ENCODE measurements at places on chromosomes 1 and 21.

- DNase-seq = no peak
Observed at GRCh38 chr1:156904187-156904959, 10.9 kb downstream of the PEAR1 start.

GRCh38 chr1:33742663-33743062 is 121.2 kb upstream of the HMGB4 start:
- DNase-seq = no peak

DNA sequence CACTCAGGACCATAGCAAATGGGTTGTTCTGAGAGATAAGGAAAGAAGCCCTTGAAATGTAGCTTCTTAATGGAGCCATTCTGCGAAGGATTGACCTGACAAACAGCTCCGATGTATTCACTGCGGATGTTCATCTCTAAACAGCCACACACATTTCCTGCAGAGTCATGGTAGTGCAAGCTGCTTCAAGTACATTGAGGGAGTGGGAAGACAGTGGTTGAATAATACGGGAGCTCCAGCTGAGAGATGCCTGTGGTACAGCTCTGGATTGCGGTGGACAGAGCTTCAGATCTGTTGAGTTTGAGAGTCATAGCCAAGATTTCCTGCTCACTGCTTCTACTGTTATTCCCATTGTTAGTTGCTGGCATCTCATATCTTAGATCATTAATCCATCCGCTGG is 86.6 kb downstream of the ZBTB18 start:
- DNase-seq = peak; percentile 25

DNA sequence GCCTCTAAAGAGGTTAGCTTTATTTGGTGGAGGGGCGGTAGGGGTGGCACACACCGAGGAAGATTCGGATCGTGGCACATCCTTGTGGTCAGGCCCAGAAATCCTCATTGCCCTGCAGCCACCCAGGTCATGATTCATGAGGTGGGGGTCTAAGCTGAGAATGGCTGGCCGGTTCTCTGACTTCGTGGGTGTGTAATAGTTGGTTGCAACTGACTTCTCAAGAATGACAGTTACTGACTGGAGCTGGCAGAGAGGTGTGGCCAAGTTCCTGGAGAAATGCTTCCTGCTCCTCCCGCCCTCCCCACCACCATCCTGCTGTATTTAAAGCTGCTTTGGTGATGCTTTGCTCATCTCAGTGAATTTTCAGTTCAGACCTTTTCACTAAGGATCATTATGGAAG is 198.6 kb downstream of the KIF26B start:
- DNase-seq = no peak

- DNase-seq = no peak
Observed at GRCh38 chr1:119686661-119687060, 25.1 kb upstream of the PHGDH start.

DNA sequence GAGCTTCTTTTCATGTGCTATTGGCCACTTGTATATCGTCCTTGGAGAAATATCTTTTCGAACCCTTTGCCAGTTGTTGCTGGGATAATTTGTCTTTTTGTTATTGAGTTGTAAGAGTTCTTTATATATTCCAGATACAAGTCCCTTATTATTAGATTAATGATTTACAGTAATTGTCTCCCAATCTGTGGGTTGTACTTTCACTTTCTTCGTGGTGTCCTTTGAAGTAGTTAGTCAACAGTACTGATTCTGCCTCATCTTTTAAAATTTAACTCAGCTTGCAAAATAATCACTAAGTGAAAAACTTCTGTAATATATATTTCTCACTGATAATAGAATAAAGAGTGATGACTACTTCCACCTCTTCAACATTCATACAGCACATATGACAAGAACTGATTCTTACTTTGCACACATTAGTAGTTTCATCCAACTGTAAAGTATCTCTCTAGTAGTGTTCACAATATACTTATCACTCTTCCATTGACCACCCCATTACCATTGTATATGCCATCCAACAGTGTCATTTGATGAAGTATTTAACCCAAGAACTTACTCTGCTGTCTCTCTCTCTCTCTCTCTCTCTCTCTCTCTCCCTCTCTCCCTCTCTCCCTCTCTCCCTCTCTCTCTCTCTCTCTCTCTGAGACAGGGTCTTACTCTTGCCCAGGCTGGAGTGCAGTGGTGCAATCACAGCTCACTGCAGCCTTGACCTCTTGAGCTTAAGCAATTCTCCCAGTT is 104.2 kb upstream of the DMRTA2 start:
- DNase-seq = peak; percentile 1

GRCh38 chr1:179034720-179035119 is 9.0 kb downstream of the FAM20B start:
- DNase-seq = peak; percentile 90

DNA sequence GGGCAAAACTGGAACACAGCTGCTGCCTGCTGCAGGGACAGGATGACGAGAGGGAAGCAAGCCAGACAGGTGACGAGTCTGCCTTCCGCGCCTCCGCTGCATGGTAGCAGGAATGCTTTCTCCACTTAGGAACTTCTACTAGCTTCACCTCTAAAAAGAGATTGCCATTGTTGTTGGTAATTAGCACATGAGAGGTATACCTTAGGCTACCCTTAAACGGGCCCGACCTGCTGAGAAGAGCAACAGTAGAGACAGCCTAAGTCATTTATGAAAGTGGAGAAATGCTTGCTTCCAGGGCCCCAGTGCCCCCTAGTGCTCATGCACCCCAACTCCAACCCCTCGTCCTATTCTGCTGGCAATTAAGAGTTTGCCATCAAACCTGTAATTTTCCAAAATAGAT is 96.9 kb upstream of the AKT3 start:
- peak; percentile 50 for DNase-seq

- no peak for DNase-seq
Observed at GRCh38 chr1:19844731-19845495, 29.8 kb upstream of the RNF186 start.

DNA sequence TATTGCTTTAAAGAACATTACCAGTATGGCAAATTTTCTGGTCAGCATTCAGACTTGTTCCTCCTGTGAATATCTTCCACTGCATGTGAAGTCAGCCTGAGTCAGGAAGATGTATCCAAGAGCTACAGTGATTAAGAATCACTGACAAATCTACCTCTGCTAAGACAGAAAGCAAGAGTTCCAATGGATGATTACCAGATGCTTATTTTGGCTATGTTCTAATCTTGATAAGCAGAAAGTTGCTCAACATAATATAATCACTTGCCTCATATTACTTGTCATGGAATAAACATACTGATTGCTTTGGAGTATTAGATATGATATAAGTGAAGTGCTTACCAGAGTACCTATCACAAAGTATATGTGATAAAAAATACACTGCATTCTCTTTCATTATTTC is 738.1 kb downstream of the ADGRL2 start:
- peak; percentile 75 for DNase-seq

- DNase-seq = no peak
Observed at GRCh38 chr21:31195334-31196015, 148.6 kb downstream of the TIAM1 start.

DNA sequence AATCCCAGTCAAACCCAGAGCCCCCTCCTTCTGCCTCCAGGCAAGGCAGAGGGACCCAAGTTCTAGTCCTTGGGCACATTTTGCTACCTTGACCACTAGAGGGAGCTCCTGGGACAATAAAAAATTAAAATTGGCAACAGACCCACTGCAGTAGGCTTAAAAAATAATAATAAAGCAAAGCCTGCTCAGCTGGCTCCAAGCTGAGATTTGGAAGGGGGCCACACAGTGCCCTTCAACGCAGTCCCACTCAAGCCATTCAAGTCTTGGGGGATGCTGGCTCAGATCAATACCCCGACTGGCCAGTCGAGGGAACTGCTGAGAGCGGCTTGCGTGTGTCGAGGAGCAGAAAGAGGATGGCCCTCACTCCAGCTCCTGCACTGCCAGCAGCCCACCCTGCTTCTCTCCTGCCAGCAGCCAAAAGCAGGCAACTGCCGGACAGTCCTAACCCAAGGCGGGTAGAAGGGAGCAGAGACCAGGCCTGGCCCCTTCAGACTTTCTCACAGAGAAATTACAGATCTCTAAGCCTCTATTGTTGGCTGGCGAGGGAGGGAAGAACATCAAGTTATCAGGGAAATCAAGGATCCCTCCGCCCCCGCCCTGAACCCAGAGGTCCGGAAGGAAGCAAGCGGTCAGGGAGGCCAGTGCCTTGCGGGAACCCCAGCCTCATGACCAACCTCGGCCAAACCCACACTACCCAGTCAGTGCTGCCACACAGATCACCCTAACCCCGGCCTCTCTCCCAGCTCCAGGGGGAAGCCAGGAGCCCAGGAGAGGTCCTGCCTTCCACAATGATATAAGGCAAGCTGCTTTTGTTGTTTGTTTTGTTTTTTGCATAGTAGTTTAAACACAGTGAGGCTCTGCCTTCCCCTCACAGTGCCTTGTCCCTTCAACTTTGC is 4.9 kb upstream of the ALDH4A1 start:
- peak; percentile 48 for DNase-seq

GRCh38 chr1:153357076-153357852 is 390 bp upstream of the S100A9 start:
- DNase-seq = no peak

DNA sequence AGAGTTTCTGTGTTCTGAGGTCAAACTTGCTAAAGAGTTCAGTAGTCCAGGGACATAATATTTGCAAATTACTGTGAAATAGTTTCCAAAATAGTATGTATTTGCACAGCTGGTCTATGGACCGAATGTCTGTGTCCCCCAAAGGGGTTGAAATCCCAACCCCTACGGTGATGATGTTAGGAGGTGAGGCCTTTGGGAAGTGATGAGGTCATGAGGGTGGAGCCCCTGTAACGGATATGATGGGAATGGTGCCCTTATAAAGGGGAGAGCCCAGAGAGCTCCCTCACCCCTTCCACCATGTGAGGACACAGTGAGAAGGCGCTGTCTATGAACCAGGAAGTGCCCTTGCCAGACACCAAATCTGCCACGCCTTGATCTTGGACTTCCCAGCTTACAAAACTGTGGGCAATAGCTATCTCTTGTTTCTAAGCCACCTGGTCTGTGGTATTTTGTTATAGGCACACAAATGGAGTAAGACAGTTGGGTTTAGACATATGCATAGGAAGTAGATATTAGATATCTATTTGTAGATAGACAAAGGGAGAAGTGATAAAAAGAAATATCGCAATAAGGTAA is 21.7 kb downstream of the RNF187 start:
- DNase-seq = no peak

DNA sequence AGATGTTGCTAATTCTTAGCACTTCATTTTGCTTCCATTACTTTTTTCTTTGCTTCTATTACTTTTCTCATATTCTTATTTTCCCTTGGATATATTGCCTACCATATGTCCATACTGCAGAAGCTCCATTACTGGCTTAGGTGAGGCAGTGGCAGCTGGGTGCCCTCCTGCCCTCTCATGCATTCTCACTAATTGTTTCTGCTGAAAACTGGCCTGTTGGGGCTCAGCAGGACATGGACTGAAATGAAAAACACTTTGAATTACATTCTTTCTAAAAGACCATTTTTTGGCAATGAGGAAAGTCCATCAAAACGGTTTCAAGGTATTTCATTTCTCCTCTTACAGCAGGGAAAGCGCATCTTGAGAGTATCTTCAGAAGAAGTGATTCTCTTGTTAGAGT is 122.9 kb downstream of the MAST2 start:
- DNase-seq = no peak
